Vagina (tissue), 2 donors: ENCODE measurements at places on chromosomes 5 and 9.

DNA sequence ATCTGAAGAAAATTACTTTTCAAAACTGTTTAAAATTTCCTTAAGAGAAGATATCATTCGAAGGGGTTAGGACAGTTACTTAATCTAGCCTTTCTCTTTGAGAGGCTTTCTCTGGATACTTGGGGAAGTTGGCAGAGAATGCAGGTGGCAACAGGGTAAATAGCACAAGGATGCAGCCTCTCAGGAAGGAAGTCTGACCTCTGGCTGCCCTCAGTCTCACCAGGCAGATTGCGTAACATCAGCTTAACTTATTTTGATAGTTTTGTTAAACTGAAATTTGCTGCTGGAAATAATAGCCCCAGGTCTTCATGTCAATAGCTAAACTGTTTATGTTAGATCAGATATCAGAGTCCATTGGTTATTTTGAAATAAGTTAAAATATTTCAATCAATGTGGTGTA lies 20.4 kb downstream of the CCDC192 start:
- DNase-seq, result no peak

GRCh38 chr5:13859270-13860065 lies 85.0 kb downstream of the DNAH5 start:
- no peak for DNase-seq

GRCh38 chr9:35001803-35002502 lies 12.4 kb downstream of the DNAJB5 start:
- no peak for DNase-seq

GRCh38 chr5:117829646-117830045 lies 1158.7 kb downstream of the DTWD2 start:
- DNase-seq, result no peak

DNA sequence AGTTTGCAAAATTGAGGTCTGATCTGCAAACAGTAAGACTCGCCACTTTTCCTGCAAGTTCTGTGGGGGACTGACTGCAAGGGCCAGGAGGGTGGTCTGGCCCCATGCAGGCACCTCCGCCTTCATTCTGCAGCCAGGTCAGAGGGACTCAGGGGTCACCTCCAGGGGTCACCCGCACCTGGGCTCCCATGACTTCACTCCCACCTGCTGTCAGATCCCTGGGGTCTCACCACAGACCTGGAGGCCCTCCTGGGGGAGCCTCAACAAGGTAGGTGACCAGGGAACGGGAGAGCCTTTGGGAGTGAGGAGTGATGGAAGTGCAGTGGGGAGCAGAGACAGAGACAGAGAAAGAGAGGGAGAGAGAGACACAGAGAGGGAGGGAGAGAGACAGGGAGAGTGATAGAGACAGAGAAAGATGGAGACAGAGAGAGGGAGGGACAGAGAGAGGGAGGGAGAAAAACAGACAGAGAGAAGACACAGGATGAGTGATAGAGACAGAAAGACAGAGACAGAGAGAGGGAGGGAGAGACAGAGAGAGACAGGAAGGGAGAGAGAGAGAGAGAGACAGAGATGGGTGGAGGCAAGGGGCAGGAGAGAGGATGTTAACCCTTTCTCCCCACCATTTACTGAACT lies 41.5 kb upstream of the SLC6A19 start:
- no peak for DNase-seq

GRCh38 chr5:71743155-71743554 lies 24.1 kb downstream of the CARTPT start:
- DNase-seq, result no peak

DNA sequence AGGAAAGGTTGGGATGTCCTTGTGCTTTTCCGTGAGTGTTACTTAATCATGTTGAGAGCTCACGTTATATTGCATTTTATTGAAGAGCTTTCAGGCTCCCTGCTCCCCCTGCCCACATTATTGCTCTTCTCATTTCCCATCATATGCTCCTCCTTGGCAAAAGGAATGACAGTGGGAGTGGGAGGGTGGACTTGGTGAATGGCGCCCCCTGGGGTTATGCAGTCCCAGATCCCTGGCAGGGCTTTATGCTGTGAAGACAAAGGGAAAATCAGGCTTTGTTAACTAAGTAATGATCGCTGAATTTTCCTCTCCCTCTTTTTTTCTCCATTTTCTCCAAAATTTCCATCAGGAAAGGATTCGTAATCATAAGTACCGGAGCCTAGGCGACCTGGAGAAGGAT lies 166.6 kb downstream of the SMARCA2 start:
- no peak for DNase-seq

DNA sequence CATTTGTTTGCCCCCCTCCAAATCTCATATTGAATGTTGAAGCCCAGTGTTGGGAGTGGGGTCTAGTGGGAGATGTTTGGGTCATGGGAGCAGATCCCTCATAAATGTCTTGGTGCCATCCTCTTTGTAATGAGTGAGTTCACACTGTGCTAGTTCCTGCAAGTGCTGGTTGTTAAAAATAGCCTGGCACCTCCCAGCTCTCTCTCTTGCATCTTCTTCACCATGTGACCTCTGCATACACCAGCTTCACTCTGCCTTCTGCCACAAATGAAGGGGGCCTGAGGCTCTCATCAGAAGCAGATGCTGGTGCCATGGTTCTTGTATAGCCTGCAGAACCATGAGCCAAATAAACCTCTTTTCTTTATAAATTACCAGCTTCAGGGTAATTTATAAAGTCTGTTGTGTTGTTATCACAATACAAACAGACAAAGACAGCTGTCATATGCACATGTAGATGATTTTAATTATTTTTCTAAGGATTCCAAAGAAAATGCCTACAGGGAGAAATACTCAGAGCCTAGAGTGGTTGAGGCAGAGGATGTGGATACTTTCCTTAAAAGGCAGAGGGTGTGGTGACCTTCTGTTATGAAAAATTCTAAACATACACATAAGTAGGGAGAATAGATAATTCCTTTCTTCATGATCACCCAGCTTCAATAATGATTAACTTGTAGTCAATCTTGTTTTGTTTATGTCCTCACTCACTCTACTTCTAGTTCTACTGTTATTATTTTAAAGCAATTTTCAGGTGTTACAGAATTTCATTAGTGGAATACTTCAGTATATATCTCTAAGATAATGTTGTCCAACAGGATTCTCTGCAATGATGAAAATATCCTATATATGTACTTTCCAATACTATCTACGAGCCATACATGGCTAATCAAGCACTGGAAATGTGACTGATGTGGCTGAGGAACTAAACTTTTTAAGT lies 75.1 kb upstream of the RANBP6 start:
- DNase-seq, result no peak

GRCh38 chr5:102483736-102484135 lies 15.1 kb downstream of the SLCO6A1 start:
- DNase-seq, result no peak

DNA sequence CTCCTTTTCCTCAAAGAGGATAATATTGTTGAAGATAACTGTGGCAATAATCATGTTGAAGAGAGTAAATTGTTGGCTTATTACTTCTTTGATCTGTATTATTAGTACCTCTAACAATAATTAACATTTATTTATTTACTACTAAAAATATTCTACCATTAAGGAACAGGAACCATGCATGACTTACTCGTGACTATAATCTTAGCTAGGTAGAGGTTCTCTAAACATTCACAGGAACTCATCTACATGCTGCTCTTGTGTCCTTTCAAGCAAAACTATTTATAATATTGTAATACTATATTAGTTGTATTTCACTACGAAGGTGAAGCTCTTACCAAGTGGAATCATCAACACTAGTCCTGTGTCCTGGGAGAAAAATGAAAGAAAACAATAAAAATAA lies 3.1 kb downstream of the SOX30 start:
- no peak for DNase-seq

DNA sequence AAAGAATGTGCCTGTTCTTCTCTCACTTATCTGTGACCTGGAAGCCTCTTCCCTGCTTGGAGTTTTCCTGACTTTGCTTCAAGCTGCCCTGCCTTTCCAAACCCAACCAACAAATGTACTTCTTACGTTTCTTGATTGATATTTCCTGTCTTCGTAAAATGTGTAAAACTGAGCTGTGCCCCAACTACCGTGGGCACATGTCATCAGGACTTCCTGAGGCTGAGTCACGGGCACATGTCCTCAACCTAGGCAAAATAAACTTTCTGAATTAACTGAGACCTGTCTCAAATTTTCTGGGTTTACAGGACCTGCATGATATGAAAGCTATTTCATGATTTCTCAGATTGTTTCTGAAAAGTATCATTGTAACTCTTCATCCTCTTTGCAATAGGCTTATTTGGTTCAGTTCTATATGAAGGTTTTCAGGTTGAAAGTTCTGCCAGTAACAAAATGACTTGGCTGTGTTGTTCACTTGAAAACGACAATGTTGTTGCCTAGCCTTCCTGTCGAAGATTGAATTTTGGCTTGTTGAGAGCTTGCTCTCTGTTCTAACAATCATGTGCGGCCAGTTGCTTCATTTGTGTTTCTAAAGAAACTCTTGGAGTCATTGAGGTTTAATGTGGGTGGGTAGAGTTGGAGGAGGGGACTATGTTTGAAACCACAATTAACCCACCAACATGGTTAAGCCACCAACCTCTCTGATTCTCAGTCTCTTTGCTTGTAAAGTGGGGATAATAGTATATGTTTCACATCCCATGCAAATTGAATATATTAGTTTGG lies 145.6 kb downstream of the FBXL7 start:
- DNase-seq, result no peak

DNA sequence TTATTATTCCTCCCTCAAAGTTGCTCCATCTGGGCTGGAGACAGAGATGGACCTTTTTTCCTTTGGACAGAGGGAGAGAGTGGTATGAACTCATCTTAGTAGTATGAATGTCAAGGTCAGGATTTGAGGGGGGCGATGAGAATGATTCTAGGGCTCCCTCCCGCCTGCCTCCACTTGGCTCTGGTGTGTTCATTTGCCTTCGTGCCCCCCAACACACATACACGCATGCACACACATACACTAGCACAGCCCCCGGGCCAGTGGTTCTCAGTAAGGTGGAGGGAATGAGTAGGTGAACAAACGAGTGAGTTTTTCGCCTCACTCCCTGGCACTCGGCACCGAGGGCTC lies 44.5 kb downstream of the ERGIC1 start:
- no peak for DNase-seq

DNA sequence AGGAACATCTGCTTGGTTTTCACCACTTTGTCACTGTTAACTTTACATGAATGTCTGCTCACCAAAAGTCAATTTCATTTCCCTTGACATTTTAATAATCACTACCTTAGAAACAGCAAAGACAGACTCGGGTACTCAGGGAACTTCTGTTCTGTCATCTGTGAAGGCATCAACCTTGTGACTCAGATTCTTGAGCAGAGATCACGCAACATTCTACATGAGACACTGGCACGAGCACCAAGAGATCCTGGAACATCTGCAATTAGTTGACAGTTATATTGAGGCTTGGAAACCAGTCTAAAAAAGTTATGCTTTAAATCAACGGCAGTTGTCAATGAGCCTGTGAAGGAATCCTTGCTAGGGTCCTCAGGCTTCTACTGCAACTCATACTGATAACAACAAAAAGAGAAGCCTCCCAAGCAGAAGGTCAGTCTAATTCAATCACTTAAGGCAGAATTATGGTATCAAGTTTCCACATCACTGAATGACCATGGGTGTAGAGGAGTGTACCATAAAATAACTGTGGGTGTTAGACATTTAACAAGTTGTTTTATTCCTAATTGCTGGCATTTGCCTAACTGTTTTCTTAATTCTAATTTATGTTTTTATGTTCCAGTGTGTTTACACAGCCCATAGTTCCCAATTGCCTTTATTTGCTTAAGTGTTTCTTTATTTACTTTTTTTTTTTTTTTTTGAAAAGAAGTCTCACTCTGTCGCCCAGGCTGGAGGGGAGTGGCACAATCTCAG lies 3.3 kb upstream of the PBX3 start:
- no peak for DNase-seq

DNA sequence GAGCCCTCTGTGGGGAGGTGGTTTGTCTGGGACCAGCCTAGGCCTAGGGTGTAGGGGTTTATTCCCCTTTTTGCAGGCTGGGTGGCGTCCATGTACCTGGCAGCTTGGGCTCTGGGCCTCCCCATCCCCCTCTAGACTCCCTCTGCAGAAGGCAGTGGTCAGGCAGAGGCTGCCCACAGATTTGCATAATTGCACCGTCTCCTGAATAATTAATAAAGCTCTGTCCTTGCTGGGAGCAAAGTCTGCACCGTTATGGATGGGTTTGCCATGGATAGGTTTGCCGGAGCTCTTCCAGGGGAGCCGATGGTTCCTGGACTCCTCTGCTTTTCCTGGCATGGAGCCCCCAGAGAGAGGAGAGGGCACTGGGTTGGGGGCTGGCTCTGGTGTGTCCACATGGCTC lies 60.4 kb downstream of the DAB2IP start:
- DNase-seq, result no peak

DNA sequence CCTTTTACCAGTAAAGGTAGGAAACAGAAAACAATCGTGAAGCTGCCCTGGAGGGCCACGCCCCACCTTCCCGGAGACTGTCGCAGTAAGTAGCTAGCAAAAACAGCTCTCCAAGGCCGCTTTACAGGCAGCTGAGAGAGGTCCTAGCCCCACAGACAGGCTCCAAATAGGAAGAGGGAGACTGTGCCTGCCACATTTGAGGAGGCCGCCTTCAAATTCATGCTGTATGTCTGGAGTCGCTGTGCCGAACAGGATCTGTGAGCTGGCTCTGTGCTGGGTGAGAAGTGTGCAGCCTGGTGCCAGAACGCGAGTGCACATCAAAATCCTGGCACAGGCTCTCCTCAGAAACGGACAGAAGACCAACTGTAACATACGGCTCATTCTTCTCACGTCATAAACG lies 582.2 kb downstream of the CETN3 start:
- DNase-seq, result no peak

GRCh38 chr5:140357726-140358093 lies 2.3 kb upstream of the SLC4A9 start:
- no peak for DNase-seq

- no peak for DNase-seq
These were observed 6.2 kb upstream of the DNAJC18 start for GRCh38 chr5:139445325-139446170.

GRCh38 chr5:135069016-135069770 lies 35.2 kb upstream of the PITX1 start:
- DNase-seq, result no peak

DNA sequence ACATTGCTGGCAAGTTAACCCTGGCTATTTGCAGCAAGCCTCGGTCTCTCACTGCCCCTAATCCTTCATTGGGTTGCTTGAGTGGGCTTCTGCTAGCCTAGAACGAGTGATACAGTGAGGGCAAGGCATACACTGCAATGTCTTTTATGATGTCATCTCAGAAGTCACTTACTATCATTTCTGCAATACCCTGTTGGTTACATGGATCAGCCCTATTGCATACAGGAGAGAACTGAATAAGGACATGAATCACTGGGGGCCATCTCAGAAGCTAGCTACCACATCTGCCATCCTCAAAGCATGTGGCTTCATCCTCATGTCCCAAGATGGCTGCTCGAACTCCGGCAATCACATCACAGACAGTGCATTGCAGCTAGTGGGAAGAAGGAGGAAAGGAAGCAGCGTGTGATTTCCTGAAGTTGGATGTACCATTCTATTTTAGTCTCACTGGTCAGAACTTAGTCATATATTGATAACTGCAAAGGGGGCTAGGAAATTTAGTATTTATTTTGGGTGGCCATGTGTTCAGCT lies 33.3 kb upstream of the CDKN2AIPNL start:
- no peak for DNase-seq
